Progenitor cell of endocrine pancreas (in vitro differentiated cells): ENCODE measurements at places on chromosomes 7 and 10.

- no peak for DNase-seq
Measured at GRCh38 chr10:130438861-130439260, 302.7 kb downstream of the GLRX3 start.

DNA sequence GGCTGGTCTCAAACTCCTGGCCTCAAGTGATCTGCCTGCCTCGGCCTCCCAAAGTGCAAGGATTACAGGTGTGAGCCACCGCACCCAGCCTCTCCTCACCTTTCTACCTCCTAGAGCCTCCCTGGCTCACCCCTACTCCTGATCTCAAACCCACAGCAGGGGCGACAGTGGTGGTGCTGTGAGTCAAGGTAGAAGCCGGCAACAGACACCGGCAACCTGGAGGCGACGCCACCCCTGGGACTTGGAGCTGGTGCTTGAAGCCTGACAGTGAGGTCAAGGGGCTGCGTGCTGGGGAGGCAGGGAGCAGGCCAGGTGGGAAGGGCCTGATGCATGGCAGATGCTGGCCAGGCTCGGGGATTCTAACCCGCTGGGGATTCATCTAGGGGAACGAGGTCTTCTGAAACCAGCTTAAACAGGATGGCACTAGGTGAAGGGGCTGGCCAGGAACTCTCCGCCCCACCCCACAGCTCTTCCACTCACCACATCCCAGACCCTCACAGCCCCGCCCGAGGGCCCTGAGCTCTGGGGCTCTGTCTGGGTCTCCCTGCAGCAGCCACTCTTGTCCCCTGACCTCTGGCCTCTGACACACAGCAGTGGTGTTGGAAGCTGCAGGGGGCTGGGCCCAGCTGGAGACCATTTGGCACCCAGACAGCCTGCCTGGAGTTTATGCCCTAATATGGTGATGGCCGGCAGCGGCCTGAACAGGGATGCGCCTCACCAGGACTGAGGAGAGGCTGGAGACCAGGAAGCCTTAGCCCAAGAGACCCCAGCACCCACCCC is 16.4 kb downstream of the KCNH2 start:
- DNase-seq: no peak

GRCh38 chr7:19121977-19122588 is 4.6 kb upstream of the TWIST1 start:
- DNase-seq: no peak

DNA sequence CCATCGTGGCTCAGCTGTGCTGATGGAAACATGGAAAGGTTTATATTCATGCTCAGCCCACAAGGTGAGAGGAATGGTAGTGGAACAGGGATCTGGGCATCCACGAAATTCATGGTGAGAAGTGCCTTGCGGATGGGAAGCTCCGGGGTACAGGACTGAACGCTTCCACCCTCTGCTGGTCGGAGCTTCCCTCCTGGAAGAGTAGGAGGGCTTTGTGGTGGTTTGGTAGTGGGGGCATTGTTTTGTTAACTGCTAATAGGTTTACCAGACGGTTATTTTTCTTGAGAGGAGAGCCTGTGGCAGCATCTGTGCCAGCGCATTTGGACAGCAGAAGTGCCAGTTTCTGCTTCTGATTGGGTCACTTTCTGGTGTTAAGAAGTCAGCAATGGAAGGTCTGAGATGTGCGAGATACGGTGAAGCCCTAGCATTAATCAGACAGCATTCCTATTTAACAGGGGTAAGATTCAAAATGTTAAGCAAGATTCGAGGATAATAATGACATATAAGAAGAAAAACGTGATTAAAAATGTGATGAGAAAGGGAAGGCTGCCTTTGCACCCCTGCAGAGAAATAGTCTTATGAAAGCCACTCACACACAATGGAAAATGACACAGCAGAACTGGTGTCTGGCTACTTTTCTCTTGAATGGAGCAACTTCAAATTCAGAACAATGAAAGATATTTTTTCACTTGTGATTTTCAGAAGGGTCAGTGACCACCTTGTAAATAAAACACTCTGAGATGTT is 17.7 kb downstream of the ABCA13 start:
- no peak for DNase-seq

DNA sequence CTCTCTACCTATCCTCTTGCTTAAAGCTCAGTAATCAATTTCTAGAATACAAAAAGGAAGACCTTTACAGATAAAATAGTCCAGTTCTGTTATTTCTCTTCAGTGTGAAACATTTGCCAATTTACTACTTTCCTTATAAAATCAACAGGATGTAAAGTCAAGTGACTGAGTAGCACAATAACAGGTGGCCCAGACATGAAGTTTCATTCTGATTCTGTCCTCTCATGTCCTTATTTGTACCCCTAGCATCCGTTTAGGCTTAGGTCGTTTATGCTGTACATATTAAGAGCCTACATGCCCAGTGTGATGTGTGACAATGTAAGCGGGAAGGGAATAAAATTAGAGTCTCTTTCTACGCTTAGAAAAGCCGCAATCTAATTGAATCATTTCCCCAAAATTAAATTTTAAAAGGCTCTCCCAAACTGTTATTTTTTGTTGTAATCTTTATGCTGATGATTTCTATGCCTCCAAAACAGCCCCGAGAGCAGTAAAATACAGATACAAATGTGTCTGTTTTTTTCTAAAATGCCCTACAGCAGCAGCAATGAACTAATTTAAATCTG is 29.1 kb downstream of the EPC1 start:
- no peak for DNase-seq

- no peak for DNase-seq
Measured at GRCh38 chr7:129793506-129794310, 159.1 kb downstream of the UBE2H start.

GRCh38 chr10:69405221-69405620 is 11.5 kb downstream of the TACR2 start:
- DNase-seq: no peak

- peak; percentile 77 for DNase-seq
Measured at GRCh38 chr7:131688738-131689661, 132.6 kb upstream of the PODXL start.

- DNase-seq: no peak
Measured at GRCh38 chr10:299969-300368, 164.7 kb downstream of the ZMYND11 start.

- no peak for DNase-seq
Measured at GRCh38 chr10:103871006-103871405, 15.6 kb upstream of the SH3PXD2A start.

DNA sequence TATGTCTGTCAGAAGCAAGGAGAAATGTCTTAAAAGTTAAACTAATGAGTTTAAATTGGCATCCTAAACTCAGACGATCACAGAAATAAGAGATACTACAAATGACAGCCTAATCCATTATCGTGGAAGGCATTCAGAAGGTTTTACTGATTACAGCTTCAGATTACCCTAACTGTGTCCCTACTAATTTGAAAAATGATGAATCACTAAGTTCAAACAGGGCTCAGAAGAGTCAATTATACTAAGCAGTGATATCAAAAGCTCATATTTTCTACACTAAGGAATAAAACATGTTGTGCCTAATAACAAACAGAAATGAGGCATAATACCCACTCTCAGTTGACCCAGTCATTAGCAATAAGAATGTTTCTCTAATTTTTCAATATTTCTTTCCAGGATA is 152.0 kb upstream of the NRBF2 start:
- DNase-seq: no peak
